Panc1 (cell line): ENCODE measurements at places on chromosomes 1 and 21.

- no peak for DNase-seq
These were observed 120.7 kb downstream of the CNIH3 start for GRCh38 chr1:224736619-224737352.

GRCh38 chr1:13901597-13901996, 201.6 kb downstream of the PRDM2 start:
- DNase-seq = no peak

- no peak for DNase-seq
These were observed 64.0 kb downstream of the SAMSN1 start for GRCh38 chr21:14482165-14482564.

DNA sequence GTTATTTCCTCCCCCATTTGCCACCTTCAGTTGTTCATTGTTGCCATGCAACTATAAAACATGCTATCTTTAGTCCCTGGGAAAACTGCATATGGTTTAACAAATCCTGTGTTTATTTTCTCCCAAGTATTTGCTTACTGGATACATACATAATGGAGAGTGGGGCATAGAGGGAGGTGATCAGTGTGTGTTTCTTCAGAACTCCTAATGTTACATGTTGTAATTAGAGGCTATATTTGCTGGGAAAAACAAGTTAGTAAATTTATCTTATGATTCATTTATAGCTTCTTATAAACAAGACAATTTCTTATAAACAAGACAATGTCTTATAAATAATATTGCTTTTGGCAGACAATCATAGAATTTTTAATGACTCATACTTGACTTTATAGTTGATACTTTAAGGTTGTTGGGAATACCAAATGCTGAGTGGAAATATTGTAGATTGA, 7.3 kb upstream of the GIPC2 start:
- no peak for DNase-seq

DNA sequence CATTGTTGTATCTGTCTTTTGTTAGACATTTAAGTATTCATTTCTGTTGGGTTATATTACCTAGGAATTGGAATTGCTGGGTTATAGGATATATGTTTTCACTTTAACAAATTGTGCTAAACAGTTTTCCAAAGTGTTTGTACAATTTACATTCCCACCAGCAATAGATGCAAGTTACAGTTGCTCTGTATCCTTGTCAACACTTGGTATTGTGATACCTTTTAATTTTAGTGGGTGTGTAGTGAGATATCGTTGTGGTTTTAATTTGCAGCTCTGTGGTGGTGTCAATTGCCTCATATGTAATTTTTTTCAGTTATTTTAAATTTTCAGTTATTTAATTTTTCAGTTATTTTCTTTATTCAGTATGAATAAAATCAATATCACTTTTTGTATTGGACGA, 7.4 kb upstream of the DPH5 start:
- no peak for DNase-seq

DNA sequence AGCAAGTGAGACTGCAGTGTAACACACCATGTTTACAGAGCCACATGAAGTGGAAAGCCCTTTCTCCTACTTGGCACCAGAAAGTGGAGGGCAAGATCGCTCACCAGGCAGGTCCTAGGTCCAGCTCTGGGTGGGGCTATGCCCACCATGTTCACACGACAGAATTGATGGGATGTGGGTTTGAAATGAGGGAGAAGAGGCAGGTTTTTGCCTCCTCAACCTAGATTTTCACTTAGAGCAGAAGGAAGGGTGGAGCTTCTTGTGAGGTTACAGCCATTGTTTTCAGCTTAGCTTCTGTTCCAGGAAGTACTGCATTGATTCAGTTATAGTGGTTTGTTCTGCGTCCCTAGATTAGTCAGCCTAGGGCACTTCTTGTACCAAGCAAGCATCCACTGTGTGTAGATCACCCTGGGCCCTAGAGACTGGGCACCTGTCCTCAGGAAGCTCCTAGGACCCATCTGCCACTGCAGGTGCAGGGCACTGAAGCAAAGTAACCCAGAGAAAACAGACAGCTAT, 2.3 kb downstream of the CD53 start:
- DNase-seq = no peak

GRCh38 chr1:94614996-94615395, 73.4 kb upstream of the F3 start:
- DNase-seq = no peak

DNA sequence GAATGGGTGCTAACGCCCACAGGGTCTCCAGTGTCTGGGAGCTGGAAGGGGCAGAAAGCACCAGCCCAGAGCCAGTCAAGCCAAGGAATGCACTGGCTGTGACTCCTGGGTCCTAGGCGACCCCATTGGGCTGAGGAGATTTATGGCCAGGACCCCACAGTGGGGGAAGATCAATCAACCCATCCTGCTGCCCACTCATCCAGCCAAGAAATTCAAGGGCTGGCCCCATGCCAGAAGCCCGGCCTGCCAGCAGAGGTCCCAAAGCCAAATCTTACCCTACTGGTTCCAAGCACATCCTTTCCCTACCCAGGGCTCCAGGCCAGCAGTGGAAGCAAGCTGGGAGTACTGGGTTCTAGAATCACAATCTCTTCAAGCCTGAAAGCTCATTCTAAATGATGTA, 6.8 kb upstream of the PDZK1IP1 start:
- no peak for DNase-seq

DNA sequence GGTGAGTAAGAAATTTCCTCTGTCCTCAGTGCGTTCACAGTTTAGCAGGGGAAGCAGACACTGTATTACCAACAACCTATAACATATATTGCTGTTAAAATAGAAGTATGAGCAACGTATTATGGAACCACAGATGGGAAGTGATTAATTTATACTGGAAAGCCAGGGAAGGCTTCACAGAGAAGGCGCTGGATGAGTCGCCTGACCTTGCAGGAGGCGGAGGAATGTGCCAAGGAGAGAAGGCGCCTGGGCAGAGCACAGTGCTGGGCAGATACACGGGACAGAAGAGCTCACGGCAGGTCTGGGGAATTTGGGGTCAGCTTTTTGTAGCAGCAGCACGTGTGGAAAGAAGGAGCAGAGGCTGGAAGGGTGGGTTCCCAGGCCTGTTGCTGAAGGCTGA, 116.3 kb downstream of the DHRS3 start:
- DNase-seq = no peak
